Posterior vena cava (tissue), 2 donors: ENCODE measurements at places on chromosomes 13 and 19. TPM values are rescaled to one million over a fixed set of nuclear protein-coding genes. Genes with fewer than 3 reads are reported as not detected.

GRCh38 chr19:33334271-33334670 is 31.9 kb upstream of the CEBPA start:
- DNase-seq = no peak

DNA sequence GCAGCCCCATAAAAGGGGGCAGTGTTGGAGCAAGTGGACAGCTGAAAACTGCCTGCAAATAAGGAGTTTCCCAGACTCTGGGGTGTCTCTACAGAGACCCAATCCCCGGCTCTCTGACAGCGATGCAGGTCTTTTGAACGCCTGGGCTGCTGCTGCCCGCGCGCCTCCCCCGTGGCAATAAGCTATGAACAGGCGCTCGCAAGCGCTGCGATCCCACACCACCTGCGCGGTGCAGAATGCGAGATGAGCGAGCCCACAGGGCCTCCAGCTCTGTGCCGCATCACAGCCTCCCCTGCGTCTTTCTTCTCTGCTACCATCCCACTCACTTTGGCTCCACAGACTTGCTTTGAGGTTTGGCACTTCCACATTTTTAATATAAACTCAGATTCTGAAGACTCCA is 62.3 kb downstream of the KCTD15 start:
- DNase-seq = no peak

DNA sequence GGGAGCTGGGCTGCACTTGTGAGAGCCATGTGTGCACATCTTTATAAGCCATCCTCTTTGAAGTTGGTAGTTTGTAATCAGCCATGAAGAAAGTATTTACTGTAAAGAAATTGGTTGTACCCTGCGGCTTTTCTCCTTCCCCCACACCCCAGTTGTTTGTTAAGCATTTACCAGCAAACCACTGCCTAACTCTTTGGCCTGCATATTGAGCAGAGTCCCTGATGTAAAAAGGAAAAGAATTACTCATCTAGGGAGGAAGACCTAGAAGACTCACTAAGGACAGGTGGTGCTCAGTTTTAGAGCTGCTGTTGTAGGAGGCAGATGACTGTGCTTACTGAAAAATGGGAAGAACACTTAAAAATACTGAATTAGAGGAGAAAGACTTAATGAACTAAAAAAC is 245.3 kb downstream of the PCCA start:
- DNase-seq = no peak

ZNF729 gene
- total RNA-seq = not detected

OR7C1 gene
- not detected for total RNA-seq

KLC3 gene
- not detected for total RNA-seq
